ENCODE measurements at places on chromosomes 12 and 14. TPM values are rescaled to one million over a fixed set of nuclear protein-coding genes. Genes with fewer than 3 reads are reported as not detected.

The DPPA3 gene
- not detected for total RNA-seq

The LALBA gene
- not detected for total RNA-seq

The FAR2 gene
- total RNA-seq, result 19.8 TPM

The ARHGAP9 gene
- 1.5 TPM for total RNA-seq

The ATF1 gene
- total RNA-seq, result 61.0 TPM

The BDKRB2 gene
- total RNA-seq, result 0.05 TPM

The TRIM9 gene
- not detected for total RNA-seq

The PPM1H gene
- total RNA-seq, result 18.9 TPM

The SDSL gene
- total RNA-seq, result 6.6 TPM

The TBX5 gene
- not detected for total RNA-seq

The CTSG gene
- total RNA-seq, result not detected

The YLPM1 gene
- 6.8 TPM for total RNA-seq

The MAP1LC3B2 gene
- total RNA-seq, result 0.73 TPM

The KLRC2 gene
- total RNA-seq, result 3.0 TPM

The CDK4 gene
- total RNA-seq, result 345 TPM

The TAMALIN gene
- 0.05 TPM for total RNA-seq

The B4GALNT3 gene
- total RNA-seq, result 30.8 TPM

The ARF6 gene
- total RNA-seq, result 47.3 TPM

The GPR137C gene
- 0.65 TPM for total RNA-seq

The PPP1R36 gene
- 0.18 TPM for total RNA-seq

The JAG2 gene
- total RNA-seq, result 10.6 TPM

The APOF gene
- not detected for total RNA-seq

The TEAD4 gene
- total RNA-seq, result 51.0 TPM

The DENND5B gene
- 28.3 TPM for total RNA-seq

The USP30 gene
- total RNA-seq, result 6.2 TPM

The RPS6KA5 gene
- total RNA-seq, result 3.8 TPM

The FZD10 gene
- total RNA-seq, result not detected

The SERPINA10 gene
- total RNA-seq, result not detected

The PIWIL1 gene
- total RNA-seq, result not detected

The TSPAN11 gene
- not detected for total RNA-seq

The CYP46A1 gene
- total RNA-seq, result not detected

The ATG14 gene
- 3.5 TPM for total RNA-seq

The PPFIA2 gene
- total RNA-seq, result not detected

The GLT1D1 gene
- not detected for total RNA-seq

The KERA gene
- total RNA-seq, result not detected

The FGD4 gene
- total RNA-seq, result 19.2 TPM

The ZFHX2 gene
- not detected for total RNA-seq

The SOS2 gene
- total RNA-seq, result 5.1 TPM

The RNASE3 gene
- total RNA-seq, result not detected

The TEX52 gene
- 0.10 TPM for total RNA-seq

The TEX22 gene
- total RNA-seq, result not detected

The KRAS gene
- 8.2 TPM for total RNA-seq

The SNX6 gene
- total RNA-seq, result 9.4 TPM

The PRH2 gene
- not detected for total RNA-seq

The YY1 gene
- total RNA-seq, result 63.2 TPM

The DHRS7 gene
- 36.4 TPM for total RNA-seq

The TMEM253 gene
- 0.41 TPM for total RNA-seq

The RHEBL1 gene
- total RNA-seq, result 1.4 TPM

The BMAL2 gene
- 20.2 TPM for total RNA-seq

The SUDS3 gene
- total RNA-seq, result 32.2 TPM

The SLC39A5 gene
- total RNA-seq, result 10.7 TPM

The PRMT5 gene
- 46.4 TPM for total RNA-seq

The KRT83 gene
- 0.94 TPM for total RNA-seq

The KCNMB4 gene
- 0.58 TPM for total RNA-seq

Measured in HT-29 (cell line).